ENCODE measurements at places on chromosomes 6 and 20.
A peak's percentile ranks its signal among the peaks of the same experiment; 100 is the strongest.

DNA sequence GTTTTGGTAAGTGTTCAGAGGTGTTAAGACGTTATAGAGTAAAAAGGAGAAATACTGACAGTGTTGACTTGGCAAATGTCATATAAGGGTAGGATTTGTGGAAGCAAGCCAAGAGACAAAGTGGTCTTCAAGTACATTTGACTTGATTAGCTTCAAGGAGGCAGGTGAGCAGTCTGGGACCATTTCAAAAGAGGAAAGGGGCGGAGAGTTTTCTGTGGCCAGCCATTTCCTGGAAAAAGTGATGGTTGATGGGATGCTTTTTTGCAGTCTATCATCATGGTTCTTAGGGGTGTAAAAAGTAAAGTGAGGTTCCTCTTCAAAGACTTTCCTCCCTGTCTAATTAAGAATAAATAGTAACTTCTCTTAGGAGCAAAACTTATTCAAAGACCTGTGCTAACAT lies 28.7 kb downstream of the FKBP1A start:
- no peak for DNase-seq

DNA sequence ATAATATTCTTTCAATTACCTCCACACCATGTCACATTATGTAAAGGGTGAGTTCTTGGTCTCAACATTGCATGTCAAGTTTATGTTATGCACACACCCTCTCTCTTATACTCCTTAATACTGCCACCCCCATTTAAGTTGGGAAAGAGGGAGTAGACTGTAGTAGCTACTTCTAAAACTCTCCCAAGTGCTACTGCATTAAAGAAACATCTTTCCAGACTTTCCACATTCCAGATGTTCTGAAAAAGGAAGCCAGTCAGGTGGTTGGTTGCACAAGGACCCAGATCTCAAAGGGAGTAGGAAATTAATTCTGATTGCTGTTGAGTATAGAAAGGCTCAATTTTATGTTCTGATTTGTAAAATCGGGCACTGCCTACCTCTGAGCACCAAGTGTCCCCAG lies 419.5 kb downstream of the CD83 start:
- DNase-seq, result peak; percentile 44

GRCh38 chr6:75481936-75482593 lies 11.5 kb downstream of the FILIP1 start:
- DNase-seq, result peak; percentile 16

- no peak for DNase-seq
Measured at GRCh38 chr20:25277051-25277801, 29.3 kb downstream of the PYGB start.

GRCh38 chr20:26205350-26205749 lies 508.7 kb upstream of the ZNF337 start:
- DNase-seq, result no peak

- DNase-seq, result no peak
Measured at GRCh38 chr6:78599526-78599925, 267.8 kb upstream of the IRAK1BP1 start.

DNA sequence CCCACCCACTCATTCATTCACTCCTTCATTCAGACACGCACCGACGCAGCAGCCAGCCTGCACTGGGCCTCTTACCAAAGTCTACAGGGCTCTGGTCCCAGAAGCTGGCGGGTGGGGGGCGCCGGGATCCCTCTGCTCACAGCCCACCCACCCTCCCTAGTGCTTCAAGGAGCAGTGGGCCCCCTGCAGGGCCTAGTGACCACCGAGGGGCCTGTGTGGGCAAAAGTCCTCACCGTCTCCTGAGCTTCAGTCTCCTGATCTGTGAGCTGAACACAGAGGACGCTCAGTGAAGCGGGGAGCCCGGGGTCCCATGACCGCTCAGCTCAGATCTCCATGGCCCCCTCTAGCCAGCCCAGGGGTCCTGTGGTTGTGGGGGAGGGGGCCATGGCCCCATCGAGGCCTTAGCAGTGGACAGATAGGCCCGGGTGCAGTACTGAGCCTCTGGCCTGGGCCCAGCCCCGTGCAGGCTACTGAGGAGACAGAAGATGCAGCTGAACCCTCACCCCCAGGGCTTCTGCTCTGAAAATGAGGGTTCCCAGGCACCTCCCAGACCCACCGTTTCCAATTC lies 33.4 kb upstream of the MRGBP start:
- no peak for DNase-seq

DNA sequence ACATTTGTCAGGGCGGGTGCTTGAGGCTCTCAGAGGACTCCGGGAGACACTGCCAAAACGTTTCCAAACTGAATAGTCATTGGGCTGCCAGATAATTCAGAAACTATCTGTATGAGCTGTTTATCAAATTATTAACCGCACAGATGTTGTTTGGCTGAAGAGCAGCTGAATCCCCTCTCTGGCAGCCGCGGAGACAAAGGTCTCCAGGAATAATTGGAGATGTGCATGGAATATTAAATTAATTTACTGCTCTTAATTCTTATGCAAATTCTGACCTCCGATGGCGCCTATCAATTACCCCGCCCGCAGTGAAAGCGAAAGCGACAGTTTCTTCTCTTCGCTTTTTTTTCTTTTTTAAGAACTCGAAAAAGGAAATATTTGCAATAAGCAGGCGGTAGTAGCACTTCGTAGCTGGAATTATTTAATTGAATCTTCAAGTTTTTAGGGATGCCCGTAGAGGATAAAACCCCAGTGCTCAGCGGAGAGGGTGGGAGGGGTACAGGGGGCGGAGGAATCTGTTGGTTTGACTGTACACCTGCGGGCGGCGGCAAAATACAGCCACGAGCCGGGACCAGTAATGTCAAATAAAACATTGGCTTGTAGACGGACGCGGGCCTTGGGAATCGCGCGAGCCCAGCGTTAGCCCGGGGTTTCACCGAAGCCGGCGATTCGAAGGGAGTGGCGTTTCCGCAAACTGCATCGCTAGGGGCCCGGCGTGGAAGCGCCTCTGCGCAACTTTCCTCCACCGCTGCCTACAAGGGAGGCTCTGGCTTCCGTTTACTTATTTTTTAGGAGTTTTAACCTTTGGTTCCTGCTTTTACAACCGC lies 6.2 kb downstream of the LINC00237 start:
- peak; percentile 1 for DNase-seq

DNA sequence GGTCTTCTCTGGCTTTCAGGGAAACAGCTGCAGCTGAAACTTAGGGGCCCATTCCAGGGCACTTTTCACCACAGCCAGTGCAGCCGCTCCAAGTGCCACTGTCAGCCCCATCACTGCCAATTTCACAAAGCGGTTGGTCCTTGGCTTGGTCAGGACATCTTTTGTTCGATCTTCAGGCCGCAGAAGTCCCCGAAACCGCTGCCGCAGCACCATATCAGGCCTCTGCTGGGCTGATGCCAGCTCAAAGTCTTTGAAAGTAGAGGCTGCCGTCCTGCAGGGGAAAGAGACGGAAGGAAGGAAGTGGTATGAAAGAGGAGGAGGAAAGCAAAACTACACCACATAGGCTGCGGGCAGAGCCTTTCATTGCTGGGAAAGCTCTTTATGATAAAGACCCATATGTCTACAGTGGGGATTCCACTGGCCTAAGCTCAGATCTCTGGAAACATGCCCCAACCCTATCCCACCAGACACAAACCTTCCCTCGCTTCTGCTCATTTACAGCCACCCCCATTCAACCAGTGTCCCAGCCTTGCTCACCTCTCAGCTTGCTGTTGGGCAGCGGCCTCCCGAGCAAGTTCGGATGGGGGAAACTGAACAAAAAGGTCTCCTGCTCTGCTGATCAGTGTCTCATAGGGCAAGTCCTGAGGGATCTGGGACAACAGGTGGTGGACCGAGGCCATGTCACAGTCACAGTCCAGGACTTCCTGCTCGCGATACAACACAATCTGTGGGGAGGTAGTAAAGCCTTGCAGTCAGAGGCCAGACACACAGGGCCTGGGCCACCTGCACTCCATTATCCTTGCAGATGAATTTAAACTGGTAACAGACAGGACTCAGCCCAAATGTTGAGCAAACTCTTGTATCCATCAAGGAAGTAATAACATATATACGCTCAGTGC lies 23.5 kb downstream of the TBC1D20 start:
- no peak for DNase-seq
